Posterior cingulate gyrus (tissue), 11 donors: ENCODE measurements at places on chromosomes 5 and 9.

DNA sequence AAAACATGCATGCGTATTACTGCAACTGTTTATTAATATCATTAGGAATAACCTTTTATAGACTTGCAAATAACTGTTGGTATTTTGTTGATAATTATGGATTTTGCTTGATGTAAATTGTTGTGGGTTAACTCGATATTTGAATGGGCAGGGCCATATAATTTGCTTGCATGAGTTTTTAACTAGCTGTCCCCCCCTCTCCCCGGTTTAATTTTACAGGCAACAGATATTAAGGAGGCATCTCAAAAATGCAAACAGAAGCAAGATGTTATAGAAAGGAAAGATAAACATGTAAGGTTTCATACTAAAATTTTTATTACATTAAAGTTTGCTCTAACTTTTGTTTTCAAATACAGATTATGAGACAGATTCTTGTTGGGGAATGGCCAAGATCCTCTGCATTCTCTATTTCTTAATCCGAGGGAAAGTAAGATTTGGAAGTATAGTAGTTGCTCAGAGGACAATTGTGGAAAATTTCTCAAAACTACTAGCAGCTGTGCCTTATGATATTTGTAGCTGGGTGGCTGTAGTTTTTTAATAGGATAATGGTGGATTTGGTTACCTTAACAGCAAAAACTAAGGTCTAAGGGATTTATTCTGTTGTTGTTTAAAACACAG is 27.3 kb downstream of the SMC5 start:
- no peak for DNase-seq

DNA sequence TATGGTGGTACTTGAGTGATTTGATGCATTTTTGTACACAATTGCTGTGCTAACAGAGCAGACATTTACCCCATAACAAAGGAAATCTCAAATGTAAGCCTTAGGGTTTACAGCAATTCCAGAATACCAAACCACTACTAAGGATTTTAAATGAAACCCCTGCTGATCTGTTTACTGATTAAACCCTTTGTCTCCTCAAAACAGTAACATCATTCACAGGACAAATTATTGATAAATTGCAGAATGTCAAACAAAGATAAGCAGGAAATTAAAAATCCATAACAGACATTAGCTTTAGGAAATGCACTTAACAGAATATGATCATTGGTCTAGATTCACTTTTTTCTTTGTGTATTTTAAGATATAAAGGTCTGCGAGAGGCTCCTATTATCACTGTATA is 1016.4 kb upstream of the DMAC1 start:
- DNase-seq: no peak

- DNase-seq: no peak
Observed at GRCh38 chr5:133406977-133407632, 205.2 kb downstream of the FSTL4 start.

GRCh38 chr5:89729623-89730301 is 679.8 kb downstream of the CETN3 start:
- DNase-seq: no peak

GRCh38 chr5:127515693-127516440 is 1.6 kb upstream of the PRRC1 start:
- no peak for DNase-seq

DNA sequence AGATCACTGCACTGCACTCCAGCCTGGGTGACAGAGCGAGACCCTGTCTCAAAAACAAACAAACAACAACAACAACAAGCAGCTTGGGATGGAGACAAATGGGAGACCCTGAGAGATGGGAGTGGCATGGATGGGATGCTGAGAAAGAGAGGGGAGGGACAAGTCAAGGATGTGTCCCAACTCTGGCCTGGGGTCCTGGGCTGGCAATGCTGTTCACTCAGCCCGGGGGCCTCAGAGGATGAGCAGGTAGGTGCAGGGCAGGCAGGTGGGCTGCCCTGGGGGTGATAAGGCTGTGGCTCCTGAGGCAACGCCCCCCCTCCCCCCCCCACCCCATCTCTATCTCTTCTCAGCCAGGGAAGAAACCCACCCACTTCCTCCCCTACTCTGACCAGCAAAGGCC is 123.0 kb downstream of the LHX2 start:
- no peak for DNase-seq

GRCh38 chr9:130027533-130028365 is 15.2 kb downstream of the FNBP1 start:
- no peak for DNase-seq

DNA sequence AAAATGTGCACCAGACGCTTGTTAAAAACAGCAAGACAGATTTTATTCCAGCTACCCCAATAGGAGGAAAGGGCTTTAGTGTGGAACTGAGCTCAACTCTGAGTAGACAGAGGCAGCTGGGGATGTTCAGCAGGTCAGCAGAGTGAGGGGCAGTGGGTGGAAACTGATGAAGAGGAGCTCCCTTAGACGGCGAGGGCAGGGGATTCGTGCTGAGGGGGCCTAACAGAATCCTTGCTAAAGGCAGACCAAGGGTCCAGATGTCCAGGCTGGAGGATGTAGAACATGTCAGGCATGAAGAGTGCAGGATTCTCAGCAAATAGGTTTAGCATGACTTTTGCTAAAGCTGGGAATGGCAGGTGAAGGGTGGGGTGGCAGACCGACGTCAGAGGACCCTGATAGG is 71.9 kb upstream of the OLFM1 start:
- no peak for DNase-seq

DNA sequence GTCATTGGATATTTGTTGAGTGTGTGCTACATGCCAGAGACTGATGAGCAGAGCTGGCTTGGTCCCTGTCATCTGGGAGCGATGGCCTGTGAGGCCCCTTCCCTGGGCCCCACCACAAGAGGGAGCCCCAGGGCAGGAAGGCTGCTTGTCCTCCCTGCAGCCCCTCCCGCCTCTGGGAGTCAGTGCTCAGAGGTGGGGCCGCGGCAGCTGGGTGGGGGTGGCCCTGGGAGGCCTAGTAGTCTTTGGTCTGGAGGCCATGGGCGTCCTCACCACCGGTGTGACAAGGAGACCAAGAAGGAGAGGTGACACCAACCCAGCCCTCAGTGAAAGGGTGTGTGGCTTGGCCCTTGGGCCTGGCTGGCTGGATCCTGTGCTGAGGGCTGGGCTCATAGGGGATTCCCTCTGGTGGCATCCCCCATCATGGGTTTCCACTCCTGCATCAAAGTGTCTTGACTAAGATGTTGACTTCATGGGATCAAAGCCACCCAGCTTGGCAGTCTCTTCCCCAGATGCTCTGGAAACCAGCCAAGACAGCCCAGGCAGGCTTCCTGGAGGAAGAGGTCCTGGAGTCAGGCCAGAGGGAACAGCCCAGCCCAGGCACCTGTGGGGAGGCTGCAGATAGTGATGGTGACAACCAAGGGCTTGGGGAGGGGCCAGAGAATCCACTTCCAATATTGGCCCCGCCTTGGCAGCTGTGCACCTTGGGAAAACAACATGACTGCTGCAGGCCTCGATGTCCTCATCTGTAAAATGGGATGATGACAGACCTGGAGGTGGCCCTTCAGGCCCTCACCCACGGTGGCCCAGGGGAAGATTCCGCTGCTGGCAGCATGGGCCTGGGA is 166.7 kb downstream of the GAPVD1 start:
- peak; percentile 49 for DNase-seq

- no peak for DNase-seq
Observed at GRCh38 chr9:120536949-120537640, 42.9 kb downstream of the CDK5RAP2 start.
